Kidney (tissue), 22 donors: ENCODE measurements at places on chromosomes 12 and 14. TPM values are rescaled to one million over a fixed set of nuclear protein-coding genes. Genes with fewer than 3 reads are reported as not detected.

The CCDC91 gene
- total RNA-seq = 35.7 TPM

The TAS2R30 gene
- 4.0 TPM for total RNA-seq

The PALS1 gene
- 33.3 TPM for total RNA-seq

GRCh38 chr14:67392123-67392522 is 19.8 kb downstream of the PLEK2 start:
- no peaks in the 10 kb centered on the region for H3K36me3 ChIP-seq
- DNase-seq = no peak
- H3K4me1 ChIP-seq = no peaks in the 10 kb centered on the region
- H3K27me3 ChIP-seq = no peaks in the 10 kb centered on the region

DNA sequence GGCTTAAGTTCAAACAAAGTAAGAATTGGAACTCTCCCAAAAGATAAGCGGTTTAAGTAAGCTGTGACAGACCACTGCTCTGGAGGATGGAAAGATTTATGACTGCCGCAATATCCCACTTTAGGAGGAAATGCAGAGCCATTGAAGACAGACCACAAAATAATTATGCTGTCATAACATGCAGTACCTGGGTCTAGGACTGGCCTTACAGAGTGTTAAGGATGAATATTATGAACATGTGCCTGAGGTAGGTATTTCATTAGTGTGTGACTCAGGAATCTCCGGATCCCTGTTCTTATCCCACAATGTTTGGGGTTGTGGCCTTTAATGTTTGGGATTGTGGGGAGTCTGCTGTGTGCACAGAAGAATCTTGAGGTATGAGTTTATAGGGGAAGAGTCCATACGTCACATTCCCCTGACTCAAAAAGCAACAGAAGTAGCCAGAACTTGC is 114.9 kb downstream of the SAMD4A start:
- H3K27ac ChIP-seq = no peak overlapping the region
- H3K27me3 ChIP-seq = no peaks in the 10 kb centered on the region
- H3K36me3 ChIP-seq = no peaks in the 10 kb centered on the region
- no peak overlapping the region for H3K4me3 ChIP-seq
- DNase-seq = no peak

DNA sequence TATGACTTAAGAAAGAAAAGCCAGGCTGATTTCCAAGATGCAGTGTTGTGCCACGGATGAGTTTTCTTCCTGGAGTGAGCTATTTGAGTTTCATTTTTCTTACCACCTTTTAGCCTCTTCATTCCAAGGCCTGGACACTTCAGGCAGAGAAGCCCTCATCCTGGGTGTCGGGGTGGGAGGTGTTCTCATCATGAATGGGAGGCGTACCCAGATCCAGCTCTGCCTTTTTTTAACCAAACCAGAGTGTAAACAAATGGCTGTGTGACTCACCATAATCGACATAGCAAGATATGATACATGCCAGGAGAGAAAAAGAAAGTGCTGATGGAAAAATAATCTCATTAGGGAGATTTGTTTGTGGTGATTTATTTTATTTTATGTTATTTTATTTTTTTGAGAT is 79.9 kb downstream of the ARF6 start:
- H3K4me3 ChIP-seq = peak overlapping the region; percentile 15
- peaks cover 41% of the 10 kb centered on the region for H3K4me1 ChIP-seq
- H3K27me3 ChIP-seq = no peaks in the 10 kb centered on the region

GRCh38 chr14:94460631-94461416 is 8.2 kb upstream of the SERPINA11 start:
- DNase-seq = no peak
- H3K27ac ChIP-seq = no peak overlapping the region
- no peak overlapping the region for H3K4me3 ChIP-seq
- no peaks in the 10 kb centered on the region for H3K4me1 ChIP-seq

DNA sequence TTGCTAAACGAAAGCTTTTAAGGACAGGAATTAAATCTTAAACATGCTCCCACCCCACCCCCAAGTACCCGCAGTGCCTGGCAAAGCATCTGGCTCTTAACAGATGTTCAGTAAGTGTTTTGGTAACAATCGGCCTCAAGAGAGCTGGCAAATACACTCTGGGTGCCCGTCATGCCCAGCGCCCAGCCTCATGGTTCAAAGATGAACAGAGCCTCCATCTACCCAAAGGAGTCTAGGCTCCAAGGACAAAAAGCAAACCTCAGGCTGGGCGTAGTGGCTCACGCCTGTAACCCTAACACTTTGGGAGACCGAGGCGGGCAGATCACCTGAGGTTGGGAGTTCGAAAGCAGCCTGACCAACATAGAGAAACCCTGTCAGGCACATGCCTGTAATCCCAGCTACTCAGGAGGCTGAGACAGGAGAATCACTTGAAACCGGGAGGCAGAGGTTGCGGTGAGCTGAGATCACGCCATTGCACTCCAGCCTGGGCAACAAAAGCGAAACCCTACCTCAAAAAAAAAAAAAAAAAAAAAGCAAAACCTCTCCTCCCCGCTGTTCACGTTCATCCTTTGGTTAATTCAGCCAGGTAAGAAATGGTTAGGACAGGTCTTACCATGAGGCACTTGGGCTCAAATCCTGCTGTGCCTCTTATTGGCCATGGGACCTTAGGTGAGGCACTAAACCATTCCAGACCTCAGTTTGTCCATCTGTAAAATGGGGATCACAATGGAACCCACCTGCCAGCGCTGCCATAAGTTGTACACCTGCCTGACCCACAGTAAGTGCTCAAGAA is 151.3 kb downstream of the BCL11B start:
- H3K27ac ChIP-seq = no peak overlapping the region
- H3K4me1 ChIP-seq = no peaks in the 10 kb centered on the region
- H3K27me3 ChIP-seq = no peaks in the 10 kb centered on the region
- DNase-seq = peak; percentile 5
- no peaks in the 10 kb centered on the region for H3K36me3 ChIP-seq
- no peak overlapping the region for H3K4me3 ChIP-seq

DNA sequence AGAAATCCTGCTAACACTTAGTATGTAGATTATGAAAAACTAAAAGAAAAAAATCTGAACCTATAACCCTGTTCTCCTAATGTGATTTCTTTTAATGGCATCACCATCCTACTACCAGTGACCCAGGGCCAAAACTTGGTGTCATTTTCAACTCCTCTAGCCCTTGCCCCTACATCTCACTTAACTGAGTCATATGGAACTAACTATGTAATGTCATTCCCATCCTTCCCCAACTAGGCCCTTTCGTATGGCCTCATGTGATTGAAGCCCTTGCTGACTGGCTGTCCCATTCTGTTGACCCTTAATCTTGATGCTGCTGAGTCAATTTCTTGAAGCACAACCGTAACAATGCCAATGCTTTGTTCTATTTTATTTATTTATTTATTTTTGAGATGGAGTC is 7.6 kb downstream of the DMAC2L start:
- no peak for DNase-seq
- no peaks in the 10 kb centered on the region for H3K27me3 ChIP-seq
- no peak overlapping the region for H3K27ac ChIP-seq
